ENCODE measurements at places on chromosomes 5 and 9.

GRCh38 chr5:68285851-68286611 lies 70.5 kb downstream of the PIK3R1 start:
- no peak for DNase-seq

DNA sequence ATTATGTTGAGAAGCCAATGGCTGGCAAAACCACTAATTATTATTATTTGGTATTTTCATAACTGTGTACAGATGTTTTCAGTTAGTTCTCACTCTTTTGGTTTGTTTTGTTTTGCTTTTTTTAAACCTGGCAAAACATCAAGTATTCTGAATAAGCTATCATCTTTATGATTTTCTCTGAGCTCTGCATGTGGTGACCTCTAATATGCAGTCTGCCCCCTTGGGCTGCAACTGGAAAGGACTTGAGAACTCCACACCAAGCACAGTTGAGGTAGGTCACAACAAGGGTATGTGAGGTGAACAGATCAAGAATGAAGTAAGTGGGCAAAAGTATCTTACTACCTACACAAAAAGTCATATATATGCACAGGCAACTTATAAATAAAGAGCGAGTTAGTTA lies 202.2 kb downstream of the NFIB start:
- DNase-seq = no peak

GRCh38 chr5:153896117-153896516 lies 142.6 kb downstream of the FAM114A2 start:
- no peak for DNase-seq

DNA sequence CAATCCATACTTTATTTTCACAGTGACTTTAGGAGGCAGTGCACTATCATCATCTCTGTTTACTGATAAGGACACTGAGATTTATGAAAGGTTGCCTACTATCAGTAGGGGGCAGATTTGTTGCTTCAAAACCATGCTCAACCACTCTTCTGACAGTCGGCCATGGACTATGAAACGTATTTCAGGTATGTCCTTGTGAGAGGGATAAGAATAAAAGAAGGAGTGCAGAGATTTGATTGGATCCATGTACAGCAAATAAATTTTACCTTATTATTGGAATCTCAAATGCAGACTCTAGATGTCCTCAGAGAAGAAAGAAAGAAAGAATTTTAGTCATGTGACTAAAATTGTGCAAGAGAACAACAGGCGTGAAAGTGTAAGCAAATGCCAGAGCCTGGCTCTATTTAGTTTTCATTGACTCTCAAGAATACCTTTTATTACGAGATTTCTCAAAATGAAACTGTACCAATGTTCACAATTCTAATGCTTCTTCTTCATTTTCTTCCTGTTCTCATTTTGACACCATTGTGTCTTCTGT lies 296.6 kb upstream of the RASA1 start:
- no peak for DNase-seq

GRCh38 chr9:124262649-124262972 lies 4.9 kb downstream of the NEK6 start:
- DNase-seq = no peak

- DNase-seq = no peak
Measured at GRCh38 chr9:123069010-123069481, 35.6 kb downstream of the GPR21 start.

DNA sequence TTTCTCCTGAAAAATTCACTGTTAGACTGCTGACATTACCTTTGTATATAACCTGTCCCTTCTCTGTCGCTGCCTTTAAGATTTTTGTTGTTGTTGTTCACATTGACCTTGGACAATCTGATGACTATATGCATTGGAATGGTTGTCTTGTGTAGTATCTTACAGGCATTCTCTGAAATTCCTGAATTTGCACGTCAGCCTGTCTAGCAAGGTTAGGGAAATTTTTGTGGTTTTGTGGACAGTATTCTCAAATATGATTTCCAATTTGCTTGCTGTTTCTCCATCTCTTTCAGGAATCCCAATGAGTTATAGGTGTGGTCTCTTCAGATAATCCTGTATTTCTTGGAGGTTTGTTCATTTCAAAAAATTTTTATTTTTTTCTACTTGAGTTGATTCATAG lies 140.8 kb downstream of the PRR16 start:
- no peak for DNase-seq

DNA sequence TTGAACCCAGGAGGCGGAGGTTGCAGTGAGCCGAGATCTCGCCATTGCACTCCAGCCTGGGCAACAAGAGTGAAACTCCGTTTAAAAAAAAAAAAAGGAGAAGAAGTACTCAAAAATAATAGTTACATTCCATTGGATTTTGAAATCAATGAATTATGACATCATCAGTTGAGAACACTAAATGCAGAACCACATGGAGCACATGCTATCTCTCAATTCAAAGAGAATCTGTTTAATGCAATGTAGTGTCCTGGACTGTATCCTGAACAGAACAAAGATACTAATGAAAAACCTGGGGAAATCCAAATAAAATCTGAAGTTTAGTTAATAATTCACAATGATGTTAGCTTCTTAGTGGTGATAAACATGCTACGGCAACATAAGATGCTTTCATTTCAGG lies 20.3 kb downstream of the CDC14B start:
- DNase-seq = no peak

DNA sequence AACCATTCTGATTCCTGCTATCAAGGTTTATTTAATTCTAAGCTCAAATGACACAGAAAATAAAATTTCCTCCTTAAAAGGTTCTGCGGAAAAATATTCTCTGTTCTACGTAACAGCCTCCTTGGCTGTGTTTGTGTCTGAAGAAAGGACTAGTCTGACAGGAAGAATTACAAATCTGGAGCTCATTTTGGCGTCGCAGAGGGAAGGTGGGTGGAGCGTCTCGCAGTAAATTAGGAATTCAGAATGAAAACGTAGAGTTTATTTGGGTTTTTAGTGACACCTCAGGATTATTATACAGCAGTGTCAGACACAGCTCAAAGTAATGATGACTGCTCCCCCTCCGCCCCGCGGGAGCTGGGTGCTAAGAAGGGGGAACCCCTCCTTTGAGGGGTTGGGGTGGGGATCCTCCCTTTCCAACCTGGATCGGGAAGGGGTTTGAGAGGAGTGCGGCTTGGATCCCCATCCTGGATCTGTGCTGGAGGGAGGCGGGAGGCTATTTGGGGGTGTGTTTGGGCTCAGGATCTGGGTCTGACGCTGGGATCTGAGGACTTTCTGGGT lies 933 bp upstream of the TGFBR1 start:
- no peak for DNase-seq

GRCh38 chr9:37729499-37729898 lies 24.1 kb upstream of the TRMT10B start:
- no peak for DNase-seq

DNA sequence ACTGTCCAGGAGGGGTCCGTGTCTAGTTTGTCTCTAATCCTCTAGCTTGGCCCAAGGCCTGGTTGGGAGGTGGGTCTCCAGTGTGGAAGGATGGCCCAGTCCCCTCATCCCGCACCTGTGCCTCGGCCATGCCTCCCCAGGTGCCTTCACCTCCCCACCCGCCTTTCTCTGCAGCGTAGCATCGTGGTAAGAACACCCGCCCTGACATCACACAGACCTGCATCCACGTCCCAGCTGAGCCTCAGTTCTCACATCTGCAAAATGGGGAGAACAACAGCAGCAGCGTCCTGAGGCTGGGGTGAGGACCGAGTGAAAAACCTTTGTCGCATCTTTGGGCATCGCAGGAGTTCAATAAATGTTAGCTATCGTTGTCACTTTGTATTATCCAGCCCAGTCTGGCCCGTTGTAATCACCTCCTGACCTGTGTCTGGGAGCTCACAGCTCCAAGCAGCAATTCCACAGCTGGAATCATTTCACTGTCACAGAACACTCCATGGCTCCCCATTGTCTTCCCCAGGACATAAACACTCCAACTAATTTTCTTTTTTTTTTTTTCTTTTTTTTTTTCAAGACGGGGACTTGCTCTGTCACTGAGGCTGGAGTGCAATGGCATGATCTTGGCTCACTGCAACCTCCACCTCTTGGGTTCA lies 181.2 kb upstream of the IER5L start:
- DNase-seq = no peak

- DNase-seq = no peak
Measured at GRCh38 chr5:176153741-176154140, 84.5 kb upstream of the SIMC1 start.

GRCh38 chr9:655875-656274 lies 185.6 kb upstream of the DMRT1 start:
- no peak for DNase-seq

- DNase-seq = no peak
Measured at GRCh38 chr5:176481711-176482110, 33.5 kb downstream of the FAF2 start.

DNA sequence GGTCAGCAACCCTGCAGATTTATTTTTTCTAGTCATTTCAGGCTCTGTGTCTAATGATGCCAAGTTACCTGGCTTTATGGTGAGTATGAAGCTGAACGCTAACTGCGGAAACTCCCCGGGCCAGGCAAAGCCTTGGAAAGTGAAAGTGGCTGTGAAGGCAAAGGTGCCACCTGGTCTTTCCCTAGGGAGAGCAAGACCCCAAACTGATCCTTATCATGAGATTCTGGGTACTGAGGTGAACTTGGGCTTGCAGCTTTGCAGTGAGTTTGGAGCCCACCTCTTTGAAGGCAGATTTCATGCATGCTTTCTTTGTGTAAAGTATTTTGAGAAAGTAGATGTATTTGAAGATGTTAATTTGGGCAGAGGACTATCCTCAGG lies 63.3 kb downstream of the CARTPT start:
- DNase-seq = no peak

- DNase-seq = no peak
Measured at GRCh38 chr9:71270554-71270953, 149.1 kb upstream of the TRPM3 start.

DNA sequence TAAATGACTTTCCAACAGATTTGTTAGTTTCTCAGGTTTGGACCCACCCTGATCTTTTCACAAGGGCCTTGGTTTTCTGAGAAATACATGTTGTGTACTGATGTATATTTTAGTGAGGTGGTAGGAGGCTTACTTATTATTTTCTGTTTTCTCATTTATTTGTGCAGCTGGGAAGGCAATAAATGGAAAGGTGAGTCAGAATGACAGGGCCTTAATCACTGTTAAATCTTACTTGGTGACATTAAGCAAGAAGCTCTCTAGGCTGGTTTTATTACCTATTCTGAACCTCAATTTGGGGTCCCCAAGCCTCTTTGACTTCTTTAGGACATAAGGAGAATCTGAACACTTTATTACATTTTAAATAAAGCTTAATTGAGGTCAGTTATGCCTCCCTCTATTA lies 214.0 kb upstream of the DAB2 start:
- DNase-seq = no peak

DNA sequence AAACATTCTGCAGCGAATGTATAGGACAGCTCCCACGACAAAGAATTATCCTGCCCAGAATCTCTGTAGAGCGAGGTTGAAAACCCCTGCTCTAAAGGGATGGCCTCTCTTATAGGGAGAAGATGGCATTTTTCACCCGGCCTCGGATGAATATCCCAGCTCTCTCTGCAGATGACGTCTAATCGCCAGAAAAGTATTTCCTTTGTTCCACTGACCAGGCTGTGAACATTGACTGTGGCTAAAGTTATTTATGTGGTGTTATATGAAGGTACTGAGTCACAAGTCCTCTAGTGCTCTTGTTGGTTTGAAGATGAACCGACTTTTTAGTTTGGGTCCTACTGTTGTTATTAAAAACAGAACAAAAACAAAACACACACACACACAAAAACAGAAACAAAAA lies 17.4 kb upstream of the RARS1 start:
- DNase-seq = no peak

GRCh38 chr5:67377631-67378030 lies 181.0 kb upstream of the CD180 start:
- DNase-seq = no peak

DNA sequence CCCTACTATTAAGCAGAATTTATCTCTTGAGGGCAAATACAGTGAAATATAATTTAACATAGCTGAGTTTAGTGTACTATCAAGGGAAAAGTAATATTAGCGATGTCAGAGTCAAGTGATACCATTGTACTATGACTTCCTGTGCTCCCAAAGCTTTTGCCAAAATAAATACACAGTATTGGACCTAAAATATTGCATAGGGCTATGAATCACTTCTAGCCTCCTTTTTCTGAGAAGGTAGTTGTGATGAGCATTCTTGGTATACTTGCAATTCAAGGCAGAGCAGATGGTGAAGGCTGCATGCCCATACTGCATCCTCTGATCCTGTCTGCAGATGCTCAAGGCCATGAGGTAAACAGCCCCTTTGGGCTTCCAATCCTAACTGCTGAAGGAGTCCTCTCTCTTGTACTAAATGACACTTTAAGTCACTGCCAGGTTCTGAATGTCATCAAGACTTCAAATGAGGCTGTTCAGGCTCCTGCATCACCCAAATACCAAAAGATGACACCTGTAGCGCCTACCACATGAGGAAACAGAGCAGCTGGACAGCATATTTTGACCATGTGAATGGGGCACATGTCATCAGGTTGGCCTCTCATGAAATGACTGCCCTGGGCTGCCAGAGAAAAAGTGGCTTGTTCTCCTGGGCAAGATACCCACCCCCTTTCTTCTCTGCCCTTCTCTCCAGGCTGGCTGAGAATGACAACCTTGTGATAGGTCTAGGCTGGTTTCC lies 29.7 kb upstream of the PPP2CA start:
- DNase-seq = no peak

GRCh38 chr5:81860778-81861177 lies 109.9 kb upstream of the SSBP2 start:
- DNase-seq = no peak

DNA sequence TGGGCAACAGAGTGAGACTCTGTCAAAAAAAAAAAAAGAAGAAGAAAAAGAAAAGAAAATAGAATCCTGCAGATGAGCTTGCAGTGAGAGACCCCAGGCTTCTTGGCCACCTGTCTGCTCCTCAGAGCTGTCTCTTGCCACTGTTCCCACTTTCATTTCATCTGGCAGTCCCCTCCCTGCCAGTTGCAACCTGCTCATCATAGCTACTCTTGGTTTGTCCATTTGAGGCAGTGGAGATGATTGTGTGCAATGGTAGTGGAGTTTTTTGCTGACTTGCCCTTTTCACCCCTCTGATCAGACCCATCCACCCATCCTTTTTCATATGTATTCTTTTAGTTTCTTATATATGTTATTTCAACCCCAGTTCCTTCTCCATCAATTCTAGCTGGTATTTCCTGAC lies 28.7 kb downstream of the ANKRD33B start:
- DNase-seq = peak; percentile 47

DNA sequence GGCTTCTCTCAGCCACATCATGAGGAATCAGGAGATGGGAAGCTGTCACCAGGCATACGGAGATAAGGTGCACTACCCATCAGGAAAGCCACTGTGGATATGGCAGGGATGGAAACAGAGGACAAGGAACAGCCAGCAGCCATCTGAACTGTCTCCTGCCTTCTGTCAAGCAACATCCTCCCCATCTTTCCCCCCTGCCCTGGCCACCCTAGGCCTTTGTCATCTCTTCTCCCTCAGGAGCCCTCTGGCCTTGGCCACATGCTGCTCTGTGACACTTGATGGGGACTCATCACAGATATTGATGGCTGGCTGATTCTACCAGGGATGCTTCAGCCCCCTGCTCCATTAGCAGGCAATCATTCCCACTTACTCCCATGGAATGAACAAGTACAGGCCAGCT lies 21.1 kb upstream of the MEIKIN start:
- DNase-seq = no peak

GRCh38 chr5:40198736-40199135 lies 481.0 kb upstream of the PTGER4 start:
- DNase-seq = no peak

Measured in activated CD8-positive, alpha-beta memory T cell treated with anti-CD3 and anti-CD28 coated beads for 24 hours (primary cell).